Right ventricle myocardium inferior (tissue), 1 donor: ENCODE measurements at places on chromosomes 16 and 17. TPM values are rescaled to one million over a fixed set of nuclear protein-coding genes. Genes with fewer than 3 reads are reported as not detected.

DNA sequence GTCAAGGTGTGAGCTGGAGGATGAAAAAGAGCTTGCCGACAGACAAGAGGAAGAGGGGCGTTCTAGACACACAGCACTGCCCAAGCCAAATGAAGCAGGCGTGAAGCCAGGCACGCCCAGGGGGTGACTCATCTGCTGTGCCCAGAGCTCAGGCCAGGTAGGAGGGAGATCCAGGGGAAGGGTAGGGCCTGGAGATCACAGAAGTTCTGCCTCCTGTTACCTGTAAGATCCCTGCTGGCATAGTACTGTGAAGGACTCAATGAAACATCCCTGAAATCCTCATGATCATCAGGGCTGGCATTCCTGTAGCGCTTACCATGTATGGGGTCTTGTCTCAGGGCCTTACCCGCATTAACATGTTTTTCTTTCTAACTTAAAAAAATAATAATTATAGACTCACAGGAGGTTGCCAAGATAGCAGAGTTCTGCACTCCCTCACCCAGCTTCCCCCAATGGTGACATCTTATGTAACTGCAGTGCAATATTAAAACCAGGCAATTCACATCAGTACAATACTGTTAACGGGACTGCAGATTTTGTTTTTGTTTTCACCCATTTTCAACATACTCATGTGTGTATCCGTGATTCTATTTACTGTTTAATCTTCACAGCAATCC, 158.6 kb downstream of the XYLT1 start:
- no peak for DNase-seq

DNA sequence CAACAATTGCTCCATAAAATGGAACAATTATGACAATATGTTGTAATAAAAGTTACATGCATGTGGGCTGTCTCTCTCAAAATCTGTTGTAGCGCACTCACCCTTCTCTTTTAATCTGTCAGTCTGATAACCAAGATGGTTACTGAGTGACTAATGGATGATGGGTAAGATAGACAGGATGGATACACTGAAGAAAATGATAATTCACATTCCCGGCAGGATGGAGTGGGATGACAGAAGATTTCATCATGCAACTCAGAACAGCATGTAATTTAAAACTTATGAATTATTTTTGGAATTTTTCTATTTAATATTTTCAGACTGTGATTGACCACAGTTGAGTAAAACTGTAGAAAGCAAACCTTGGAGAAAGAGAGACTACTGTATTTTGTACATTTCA, 30.5 kb downstream of the CDH13 start:
- DNase-seq = no peak

GRCh38 chr16:5309946-5310611, 212.5 kb upstream of the EEF2KMT start:
- DNase-seq = no peak

- peak; percentile 94 for DNase-seq
Measured at GRCh38 chr16:69481901-69482341, 57.5 kb downstream of the CYB5B start.

DNA sequence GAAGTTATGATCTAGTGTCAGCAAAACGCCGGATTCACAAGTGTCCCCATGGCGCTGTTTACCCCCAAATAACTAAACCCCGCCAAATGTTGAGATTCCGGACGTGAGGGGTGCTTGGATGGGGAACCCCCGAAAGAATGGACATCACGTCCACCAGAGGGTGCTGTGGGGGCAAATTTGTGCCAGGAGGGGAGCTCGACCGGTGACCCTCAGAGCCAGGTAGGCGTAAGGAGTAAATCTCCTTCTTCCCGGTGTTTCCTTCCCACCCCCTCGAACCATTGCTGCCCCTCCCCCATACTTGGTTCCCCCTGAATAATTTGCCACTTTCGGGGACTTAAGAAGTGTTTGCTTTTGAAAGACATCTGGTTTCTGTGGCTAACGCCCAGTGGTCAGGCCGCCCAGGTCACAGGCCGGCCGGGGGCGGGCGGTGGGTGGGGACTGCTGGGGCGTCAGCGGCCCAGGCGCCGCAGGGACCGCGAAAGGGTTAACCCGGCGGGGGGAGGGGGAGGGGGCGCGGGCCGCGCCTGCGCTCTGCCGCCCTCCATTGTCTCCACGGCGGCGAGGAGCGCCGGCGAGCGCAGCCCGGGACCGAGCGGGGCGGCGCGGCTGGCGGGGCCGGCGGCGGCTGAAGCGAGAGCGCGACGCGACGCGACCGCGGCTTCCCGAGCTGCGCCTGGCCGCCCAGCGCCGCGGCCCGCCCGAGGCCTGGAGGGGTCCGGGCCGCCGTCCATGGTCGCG, at the start of gene ZNRF1:
TSS of gene ZNRF1 (plus strand) at position 544 of the 738 bp plus-strand sequence. CDS start 648 bp downstream, outside the sequence.
- peak; percentile 89 for DNase-seq

DNA sequence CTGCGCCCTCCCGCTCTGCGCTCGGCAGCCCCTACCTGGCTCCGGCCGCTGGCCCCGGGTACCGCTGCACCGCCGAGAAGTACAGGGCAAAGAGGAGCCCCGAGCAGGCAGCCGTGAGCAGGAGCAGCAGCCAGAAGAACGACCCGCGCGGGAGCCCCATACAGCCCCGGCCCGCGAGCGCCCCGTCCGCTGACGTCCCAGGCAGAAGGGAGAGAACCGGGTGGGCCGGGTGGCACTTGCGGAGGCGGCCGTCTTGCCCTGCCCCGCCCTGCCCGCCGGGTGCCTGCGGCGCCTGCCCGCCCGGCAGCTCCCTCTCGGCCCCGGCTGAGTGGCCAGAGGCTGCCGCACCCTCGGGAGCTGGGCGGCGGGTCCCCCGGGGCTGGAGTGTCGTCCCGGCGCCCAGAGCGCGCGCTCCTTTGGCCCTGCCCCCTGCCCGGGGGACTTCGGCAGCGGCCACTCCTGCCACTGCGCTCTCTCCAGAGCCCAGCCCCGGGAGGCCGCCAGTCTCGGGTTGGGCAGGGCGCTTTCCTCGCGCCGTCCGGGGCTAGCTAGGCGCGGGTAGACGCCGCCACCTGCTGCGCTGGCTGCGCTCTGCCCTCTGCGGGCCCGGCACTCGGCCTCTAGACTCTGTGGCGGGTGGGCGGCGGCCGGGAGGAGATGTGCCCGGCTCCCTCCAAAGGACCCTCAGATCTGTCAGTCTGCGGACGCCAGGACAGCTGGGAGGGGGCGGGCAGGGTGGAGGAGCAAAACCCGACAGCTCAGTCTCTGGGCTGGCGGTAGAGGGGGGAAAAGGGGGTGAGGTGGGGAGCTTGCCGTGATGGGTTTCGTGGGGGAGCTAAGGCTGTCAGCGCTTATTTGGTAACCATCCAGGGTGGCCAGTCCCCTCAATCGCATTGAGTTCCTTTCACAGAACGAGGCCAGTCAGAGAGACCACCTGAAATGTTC, at the start of gene ST6GALNAC2:
TSS of gene ST6GALNAC2 (minus strand) at position 212 of the 945 bp plus-strand sequence. CDS start at position 160, 52 bp downstream.
- DNase-seq = peak; percentile 89

DNA sequence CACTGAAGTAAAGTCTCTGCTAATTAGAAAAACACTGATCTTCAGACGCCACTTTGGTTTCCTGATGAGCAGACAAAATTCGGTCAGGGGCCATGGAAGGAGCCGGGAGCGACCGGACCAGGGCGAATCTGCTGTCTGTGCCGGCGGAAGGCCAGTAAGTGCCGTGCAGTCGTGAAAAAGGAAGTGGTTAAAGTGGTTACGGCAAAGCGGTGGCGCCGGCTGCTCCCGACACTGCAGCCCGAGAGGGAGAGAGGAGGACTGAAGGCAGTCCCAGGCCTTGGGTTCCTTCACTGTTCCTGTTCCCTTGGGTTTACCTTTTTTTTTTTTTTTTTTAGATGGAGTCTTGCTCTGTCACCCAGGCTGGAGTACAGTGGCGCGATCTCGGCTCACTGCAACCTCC, 17.3 kb upstream of the HEXD start:
- DNase-seq = peak; percentile 91

- no peak for DNase-seq
Measured at GRCh38 chr16:17129971-17130370, 340.8 kb downstream of the XYLT1 start.

The CPNE2 gene
- 14.6 TPM for total RNA-seq

The MGRN1 gene
- 32.2 TPM for total RNA-seq

The TMEM92 gene
- not detected for total RNA-seq

GRCh38 chr16:56532714-56533113, 12.9 kb upstream of the BBS2 start:
- no peak for DNase-seq

DNA sequence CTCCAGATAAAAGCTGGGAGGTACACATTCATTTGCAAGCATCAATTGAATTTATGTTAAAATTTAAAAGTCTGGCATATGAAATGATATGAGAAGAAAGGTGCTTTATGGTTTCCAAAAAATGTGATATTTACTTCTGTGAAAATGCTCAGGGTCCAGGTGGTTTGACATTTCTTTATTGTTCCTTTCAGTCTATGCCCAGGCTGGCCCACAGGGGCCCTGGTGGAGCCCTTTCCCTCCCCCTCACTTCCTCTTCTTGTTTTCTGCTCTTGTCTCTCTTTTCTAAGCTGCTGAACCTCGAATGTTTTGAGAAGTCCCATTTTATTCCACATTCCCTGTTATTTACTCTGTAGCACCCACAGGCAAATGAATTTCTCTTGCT, 127.8 kb downstream of the HS3ST3B1 start:
- no peak for DNase-seq

- no peak for DNase-seq
Measured at GRCh38 chr17:6442775-6443174, 1.5 kb upstream of the PIMREG start.

DNA sequence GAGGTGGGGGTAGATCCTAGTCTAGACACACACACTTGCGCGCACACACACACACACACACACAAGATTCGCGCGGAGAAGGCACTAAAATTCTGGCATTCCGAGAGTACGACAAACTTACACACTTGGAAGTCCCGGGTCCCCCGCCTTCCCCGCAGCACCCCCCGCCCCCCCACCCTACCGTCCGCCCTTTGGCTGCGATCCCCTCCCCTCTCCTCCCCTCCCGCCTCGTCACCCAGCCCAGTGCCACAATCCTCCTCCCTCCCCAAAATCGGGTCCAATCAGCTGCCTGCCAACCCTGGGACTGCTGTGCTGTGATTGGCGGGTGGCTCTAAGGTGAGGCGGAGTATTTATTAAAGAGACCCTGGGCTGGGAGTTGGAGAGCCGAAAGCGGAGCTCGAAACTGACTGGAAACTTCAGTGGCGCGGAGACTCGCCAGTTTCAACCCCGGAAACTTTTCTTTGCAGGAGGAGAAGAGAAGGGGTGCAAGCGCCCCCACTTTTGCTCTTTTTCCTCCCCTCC, at the start of gene SOX9:
TSS of gene SOX9 (plus strand) at position 379 of the 522 bp plus-strand sequence. CDS start 372 bp downstream, outside the sequence.
- DNase-seq = peak; percentile 90

DNA sequence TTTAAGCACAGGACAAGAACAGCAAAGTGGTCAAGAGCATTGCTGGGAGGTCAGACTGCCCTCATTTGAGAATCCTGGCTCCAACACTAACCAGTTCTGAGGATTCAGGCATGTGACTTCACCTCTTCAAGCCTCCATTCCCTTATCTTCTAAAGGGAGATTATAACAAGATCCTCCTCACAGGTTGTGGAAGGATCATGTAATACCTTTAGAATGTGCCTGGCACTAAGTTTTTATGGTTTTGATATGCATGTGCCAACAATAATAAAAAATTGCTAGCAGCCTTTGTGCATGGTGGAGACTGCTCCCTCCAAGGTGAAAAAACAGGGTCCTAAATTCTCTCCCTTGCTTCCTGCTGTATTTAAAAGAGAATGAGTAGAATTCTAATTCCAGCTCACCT, 36.0 kb upstream of the ADAMTS18 start:
- DNase-seq = no peak

DNA sequence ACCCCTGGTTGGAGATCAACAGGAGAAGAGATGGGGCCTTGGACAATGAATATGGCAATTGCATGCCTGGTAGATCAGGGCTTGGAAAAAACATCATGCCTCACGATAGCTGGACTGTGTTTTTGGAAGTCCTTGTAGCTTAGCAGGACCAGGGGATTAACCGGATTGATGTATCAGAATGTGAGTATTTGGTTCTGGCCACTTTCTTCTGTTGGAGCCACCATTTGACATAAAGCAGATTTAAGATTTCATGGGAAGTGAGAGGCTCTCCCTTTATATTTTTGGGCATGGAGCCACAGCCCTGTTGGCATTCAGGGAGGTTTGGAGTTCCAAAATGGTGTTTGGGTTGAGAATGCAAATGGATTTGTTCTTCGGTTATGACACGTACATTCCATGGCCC, 424.7 kb upstream of the MAF start:
- no peak for DNase-seq

The KCNJ18 gene
- total RNA-seq = not detected

- DNase-seq = no peak
Measured at GRCh38 chr16:10868596-10869469, 8.2 kb upstream of the CIITA start.

- DNase-seq = no peak
Measured at GRCh38 chr17:45020354-45021138, 30.9 kb downstream of the DCAKD start.

The TM4SF5 gene
- not detected for total RNA-seq

The PPP1R27 gene
- total RNA-seq = not detected

DNA sequence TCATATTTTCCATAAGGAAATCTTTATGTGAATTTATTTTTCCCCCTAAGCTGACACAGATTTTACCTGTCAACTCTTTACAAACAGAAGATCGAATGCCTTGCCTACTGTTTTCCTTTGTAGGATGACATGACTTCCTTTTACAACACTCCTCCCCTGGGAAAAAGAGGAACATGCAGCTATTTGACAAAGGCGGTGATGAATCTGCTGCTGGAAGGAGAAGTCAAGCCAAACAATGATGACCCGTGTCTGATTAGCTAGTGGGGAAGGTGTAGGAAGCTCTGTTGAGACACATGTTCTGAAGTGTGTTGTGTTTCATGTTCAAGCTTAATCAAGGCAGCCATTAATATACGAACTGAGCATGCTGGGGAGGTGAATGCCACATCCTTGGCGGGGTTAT, 238.0 kb downstream of the PHKB start:
- no peak for DNase-seq
